ENCODE measurements at places on chromosomes 12 and 14.

DNA sequence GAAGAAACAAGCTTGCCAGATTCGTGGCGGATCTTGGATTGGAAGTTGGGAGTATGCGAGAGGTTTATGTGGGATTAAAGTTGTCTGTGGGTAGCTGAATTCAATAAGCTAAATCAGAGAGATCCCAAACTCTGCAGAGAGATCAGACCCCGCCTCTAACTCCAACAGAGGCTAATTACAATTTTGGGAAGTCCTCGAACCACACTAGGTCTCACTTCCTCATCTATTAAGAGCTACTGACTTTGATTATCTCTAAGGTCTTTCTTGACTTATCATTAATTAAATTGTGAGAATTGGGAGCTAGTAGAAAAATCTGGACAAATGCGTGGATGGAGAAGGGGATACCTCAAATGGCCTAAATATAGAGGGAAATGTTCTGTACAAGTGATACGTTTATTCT, 9.1 kb downstream of the NTF3 start:
- no peak for DNase-seq

GRCh38 chr12:26721800-26722199, 111.2 kb downstream of the ITPR2 start:
- DNase-seq = no peak

DNA sequence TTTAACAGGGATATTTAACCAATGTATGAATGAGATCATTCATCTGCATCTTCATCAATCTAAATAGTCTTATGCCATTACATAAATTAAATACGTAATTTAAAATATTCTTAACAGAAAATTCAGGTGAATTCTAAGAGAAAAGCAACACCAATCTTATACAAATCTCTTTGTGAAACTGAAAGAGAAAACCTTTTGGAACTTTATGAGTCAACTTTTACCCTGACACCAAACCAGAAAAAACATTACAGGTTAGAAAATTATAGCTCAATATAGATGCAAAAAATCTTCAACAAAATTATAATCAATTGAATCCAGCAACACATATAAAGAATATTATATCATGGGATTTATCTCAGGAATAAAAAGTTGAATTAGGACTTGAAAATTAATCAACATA, 3.4 kb downstream of the GLIPR1L1 start:
- DNase-seq = no peak

DNA sequence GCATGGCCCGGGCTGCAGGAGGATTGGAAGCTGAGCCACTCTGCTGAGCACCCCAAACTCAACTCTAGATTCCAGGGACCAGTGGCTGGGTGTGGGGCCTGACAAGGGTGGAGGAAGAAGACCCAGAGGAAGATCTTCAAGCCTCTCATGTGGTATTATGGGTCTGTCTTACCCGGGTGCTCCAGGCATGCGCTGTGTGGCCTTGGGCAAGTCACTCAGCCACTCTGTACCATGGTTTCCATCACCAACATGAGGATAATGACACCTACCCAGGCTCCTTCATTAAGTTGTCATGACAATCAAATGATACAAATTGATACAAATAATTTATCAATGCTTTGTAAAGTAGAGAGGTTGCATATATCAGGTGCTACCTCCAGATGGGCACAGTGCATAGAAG, 41.2 kb downstream of the SMUG1 start:
- DNase-seq = no peak

Measured in stimulated activated CD4-positive, alpha-beta T cell treated with anti-CD3 and anti-CD28 coated beads, Interleukin-1b, Interleukin-23, amount 100 ng/mL, for 24 hours (primary cell).